Aorta (tissue), 5 donors: ENCODE measurements at places on chromosomes 1 and 21.

DNA sequence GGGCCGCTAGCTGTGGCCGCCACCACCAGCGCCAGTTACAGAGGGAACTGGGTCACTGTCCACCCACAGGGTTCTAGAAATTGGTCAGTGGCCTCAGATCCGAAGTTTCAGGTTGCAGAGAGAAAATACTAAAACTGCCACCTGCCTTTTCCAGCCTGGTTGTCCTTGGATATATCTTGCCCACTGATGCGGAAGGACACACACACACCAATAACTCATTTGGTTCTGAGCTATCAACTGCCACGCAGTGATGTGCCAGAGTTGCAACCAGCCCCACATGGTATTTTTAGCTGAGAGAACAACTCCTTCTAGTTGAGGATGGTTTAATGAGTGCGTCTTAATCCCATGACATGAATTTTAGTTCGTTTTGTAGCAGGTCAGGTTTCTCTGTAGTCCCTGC, 68.1 kb downstream of the SH3BGR start:
- H3K4me3 ChIP-seq: no peak overlapping the region
- no peaks in the 10 kb centered on the region for H3K27me3 ChIP-seq
- no peaks in the 10 kb centered on the region for H3K36me3 ChIP-seq

DNA sequence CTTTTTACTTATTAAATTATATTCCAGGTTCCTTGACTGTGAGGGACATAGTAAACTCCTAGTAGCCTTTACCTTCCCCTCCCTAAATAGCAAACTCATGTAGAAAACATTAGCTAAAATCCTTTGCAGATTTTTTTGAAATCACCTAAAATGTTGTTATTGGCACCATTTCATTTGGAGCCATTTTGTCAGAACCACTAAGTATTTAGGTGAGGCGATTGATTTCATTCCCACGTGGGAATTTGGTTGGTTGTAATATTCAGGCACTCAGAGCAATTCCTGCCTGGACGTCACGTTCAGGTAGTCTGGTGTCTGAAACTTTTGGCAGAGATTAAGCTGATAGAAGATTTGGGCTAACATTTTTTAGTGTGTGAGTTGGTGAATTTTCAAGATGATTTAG, 84.3 kb downstream of the CAMTA1 start:
- H3K27ac ChIP-seq: no peak overlapping the region
- no peak overlapping the region for H3K4me3 ChIP-seq

DNA sequence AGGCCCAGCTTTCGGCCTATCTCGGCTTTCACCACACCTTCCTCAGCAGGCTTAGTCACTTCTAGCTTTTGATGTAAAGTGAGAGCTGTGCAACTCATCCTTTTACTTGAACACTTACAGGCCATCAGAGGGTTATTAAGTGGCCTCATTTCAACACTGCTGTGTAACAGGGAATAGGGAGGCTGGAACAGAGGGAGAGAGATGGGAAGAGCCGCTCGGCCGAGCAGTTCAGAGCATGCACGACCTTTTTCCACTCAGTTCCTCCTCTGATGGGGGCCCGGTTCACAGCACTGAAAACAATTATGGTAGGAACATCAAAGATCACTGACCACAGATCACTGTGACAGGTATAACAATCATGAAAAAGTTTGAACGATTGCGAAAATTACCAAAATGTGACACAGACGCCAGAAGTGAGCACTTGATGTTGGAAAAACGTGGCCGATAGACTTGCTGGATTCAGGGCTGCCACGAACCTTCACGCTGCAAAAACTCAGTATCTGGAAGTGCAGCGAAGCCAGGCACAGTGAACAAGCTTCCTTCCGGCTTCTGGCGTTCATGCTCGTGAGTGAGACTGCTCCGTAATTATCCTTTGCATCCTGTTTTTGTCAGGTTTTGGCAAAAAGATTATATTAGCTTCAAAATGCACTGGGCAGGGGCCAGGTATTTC, 28.6 kb downstream of the AGPAT3 start:
- no peaks in the 10 kb centered on the region for H3K4me1 ChIP-seq
- no peak for DNase-seq
- H3K27me3 ChIP-seq: no peaks in the 10 kb centered on the region
- H3K4me3 ChIP-seq: no peak overlapping the region
- H3K36me3 ChIP-seq: no peaks in the 10 kb centered on the region

DNA sequence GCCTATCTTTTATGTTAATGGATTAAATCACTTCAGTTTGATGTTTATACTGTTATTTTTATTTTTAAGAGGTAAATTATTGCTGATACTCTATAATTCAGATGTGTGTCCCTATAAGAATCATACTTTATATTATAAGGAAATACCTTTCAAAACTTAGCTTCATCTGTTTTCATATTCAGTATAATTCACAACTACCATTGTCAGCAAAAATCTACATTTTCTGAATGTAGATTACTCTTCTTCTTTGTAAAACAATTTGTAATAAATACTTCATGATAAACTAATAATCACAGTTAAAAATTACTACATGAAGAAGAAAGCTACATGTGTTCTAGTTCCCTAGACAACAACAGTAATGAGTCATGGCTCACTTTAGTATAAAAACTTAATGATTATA, 115.4 kb upstream of the SERTAD4 start:
- DNase-seq: no peak
- no peak overlapping the region for H3K27ac ChIP-seq
- H3K4me3 ChIP-seq: no peak overlapping the region
- no peaks in the 10 kb centered on the region for H3K4me1 ChIP-seq
- no peaks in the 10 kb centered on the region for H3K36me3 ChIP-seq

DNA sequence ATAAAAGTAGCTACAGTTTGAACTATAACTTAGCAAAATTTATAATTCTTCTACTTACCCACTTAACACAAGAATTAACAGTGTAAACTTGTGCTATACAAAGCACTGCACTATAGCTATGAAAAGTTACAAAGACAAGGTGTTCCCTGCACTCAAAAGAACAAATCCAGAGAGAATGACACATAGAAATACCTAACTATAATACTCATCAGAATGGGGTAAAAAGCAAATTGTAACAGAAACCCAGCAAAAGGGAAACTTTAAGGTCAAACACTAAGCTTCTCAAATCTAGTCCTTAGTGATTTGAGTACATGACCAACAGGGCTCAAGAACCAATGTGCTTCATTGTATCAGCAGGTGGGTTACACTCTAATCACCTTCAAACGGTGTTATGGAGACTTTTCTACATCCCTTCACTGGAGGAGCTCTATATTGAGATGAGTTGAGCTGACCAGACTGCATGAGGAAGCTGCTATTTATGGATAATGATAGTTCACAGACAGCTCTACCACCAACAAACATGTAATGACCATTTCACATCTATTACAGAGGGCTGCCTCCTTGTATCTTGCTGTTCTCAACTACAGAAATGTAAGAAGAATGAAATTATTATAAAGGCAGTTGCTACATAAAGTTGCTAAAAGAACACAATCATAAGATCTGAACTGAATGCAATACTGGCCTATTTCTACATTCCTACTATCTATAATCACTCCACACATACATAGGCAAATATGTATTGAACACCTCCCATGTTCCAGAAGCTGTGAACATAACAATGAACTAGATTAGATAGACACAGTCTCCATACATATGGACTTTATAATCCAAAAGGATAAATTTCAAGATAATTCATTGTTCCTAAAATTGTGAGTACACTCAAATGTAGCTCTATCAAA, 47.6 kb downstream of the PIK3R3 start:
- H3K27ac ChIP-seq: no peak overlapping the region
- no peak overlapping the region for H3K4me3 ChIP-seq
- no peak for DNase-seq
- H3K4me1 ChIP-seq: no peaks in the 10 kb centered on the region
- H3K27me3 ChIP-seq: no peaks in the 10 kb centered on the region
